Activated CD4-positive, alpha-beta T cell treated with anti-CD3 and anti-CD28 coated beads, Interleukin-2, amount 10 ng/mL, durations not matched to agents 7 days and 5 days (primary cell): ENCODE measurements at places on chromosomes 7 and 10. TPM values are rescaled to one million over a fixed set of nuclear protein-coding genes. Genes with fewer than 3 reads are reported as not detected.

DNA sequence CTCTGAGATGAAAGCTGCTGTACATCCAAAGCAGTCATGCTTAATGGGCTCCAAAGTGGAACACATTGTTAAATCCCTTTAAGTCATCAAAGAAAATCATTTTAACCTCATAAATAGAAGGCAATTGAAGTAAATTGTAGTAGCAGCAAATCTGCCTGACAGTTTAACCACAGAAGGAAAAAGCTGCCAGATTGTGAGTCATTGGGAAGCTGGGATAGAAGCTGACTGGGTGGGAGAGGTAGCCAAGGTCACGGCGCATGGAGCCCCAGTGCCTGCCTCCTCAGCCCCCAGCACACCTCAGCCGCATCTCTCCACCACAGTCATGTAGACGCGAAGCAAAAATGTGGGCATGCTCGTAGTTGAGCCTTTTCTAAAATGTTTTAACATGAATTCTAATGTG is 44.0 kb downstream of the TARP start:
- peaks cover 58% of the 10 kb centered on the region for H3K4me1 ChIP-seq
- no peak overlapping the region for H3K27ac ChIP-seq
- H3K27me3 ChIP-seq = no peaks in the 10 kb centered on the region
- H3K4me3 ChIP-seq = no peak overlapping the region

- H3K27ac ChIP-seq = no peak overlapping the region
- peaks cover 37% of the 10 kb centered on the region for H3K27me3 ChIP-seq
- peak; percentile 45 for DNase-seq
- H3K4me1 ChIP-seq = peaks cover 3% of the 10 kb centered on the region
These were observed 83.8 kb downstream of the BMS1 start for GRCh38 chr10:42866115-42866995.

GRCh38 chr10:29950391-29950790 is 109.0 kb downstream of the JCAD start:
- no peaks in the 10 kb centered on the region for H3K36me3 ChIP-seq
- H3K27me3 ChIP-seq = no peaks in the 10 kb centered on the region
- no peak for DNase-seq

DNA sequence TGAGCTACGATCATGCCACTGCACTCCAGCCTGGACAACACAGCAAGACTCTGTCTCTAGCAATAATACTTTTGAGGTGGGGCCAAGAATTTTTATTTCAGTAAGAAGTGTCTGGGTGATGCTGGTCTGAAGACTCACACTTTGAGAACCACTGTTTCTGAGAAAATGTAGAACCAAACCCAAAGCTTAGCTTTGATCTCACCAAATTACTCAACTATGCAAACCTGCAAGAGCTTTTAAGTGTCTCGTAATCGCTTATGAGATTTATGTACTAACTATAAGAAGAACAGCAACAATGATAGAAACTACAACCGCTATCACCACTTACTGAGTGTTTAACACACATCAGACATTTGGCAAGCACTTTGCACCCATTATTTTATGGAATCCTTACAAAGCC is 29.5 kb downstream of the APBB1IP start:
- no peak for DNase-seq
- peaks cover 84% of the 10 kb centered on the region for H3K4me1 ChIP-seq
- H3K27ac ChIP-seq = peak overlapping the region; percentile 76
- peak overlapping the region; percentile 26 for H3K4me3 ChIP-seq
- peaks cover 66% of the 10 kb centered on the region for H3K36me3 ChIP-seq

- peaks cover 11% of the 10 kb centered on the region for H3K27me3 ChIP-seq
- DNase-seq = no peak
- no peak overlapping the region for H3K27ac ChIP-seq
- H3K4me3 ChIP-seq = no peak overlapping the region
- peaks cover 11% of the 10 kb centered on the region for H3K4me1 ChIP-seq
These were observed 4.9 kb upstream of the YKT6 start for GRCh38 chr7:44195889-44196288.

GRCh38 chr7:157493017-157493416 is 156.2 kb downstream of the DNAJB6 start:
- peaks cover 50% of the 10 kb centered on the region for H3K4me1 ChIP-seq
- H3K4me3 ChIP-seq = no peak overlapping the region
- H3K27me3 ChIP-seq = peaks cover 26% of the 10 kb centered on the region
- H3K27ac ChIP-seq = peak overlapping the region; percentile 42
- DNase-seq = no peak

- no peaks in the 10 kb centered on the region for H3K27me3 ChIP-seq
- peaks cover 3% of the 10 kb centered on the region for H3K36me3 ChIP-seq
- no peak for DNase-seq
- peak overlapping the region; percentile 96 for H3K27ac ChIP-seq
- peaks cover 32% of the 10 kb centered on the region for H3K4me1 ChIP-seq
These were observed 92.8 kb upstream of the INSIG1 start for GRCh38 chr7:155204744-155205367.

- H3K4me1 ChIP-seq = no peaks in the 10 kb centered on the region
- no peaks in the 10 kb centered on the region for H3K36me3 ChIP-seq
- no peak overlapping the region for H3K27ac ChIP-seq
- H3K27me3 ChIP-seq = no peaks in the 10 kb centered on the region
- H3K4me3 ChIP-seq = no peak overlapping the region
- no peak for DNase-seq
These were observed 277.6 kb upstream of the SORCS1 start for GRCh38 chr10:107442035-107442505.

DNA sequence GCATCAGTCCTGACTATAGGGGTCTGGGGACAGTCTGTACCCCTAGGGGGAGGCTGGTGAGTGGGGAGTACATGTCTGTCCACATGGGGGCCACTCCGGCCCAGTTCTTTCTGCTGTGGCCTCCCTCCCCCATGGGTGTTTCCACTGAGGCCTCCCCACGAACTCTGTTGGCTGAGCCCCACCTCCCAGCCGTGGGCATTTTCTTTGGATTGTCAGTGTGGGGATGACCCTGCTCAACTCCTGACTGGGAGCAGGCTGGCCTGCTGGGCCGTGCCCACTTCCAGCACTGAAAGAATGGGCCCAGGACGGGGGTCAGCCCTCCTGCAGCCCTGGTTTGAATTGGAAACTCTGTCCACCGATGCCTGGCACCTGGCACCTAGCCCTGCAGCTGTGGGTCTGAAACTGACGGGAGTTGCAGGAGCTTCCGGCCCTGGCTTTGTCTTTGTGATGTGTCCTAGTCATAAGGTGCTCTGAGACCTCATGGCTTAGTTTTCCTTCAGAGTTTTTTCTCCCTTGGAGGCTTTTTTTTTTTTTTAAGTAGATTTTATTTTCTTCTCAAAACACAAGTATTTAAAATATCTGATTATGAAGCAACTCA is 46.5 kb downstream of the LHPP start:
- H3K4me3 ChIP-seq = no peak overlapping the region
- H3K4me1 ChIP-seq = peaks cover 9% of the 10 kb centered on the region

DNA sequence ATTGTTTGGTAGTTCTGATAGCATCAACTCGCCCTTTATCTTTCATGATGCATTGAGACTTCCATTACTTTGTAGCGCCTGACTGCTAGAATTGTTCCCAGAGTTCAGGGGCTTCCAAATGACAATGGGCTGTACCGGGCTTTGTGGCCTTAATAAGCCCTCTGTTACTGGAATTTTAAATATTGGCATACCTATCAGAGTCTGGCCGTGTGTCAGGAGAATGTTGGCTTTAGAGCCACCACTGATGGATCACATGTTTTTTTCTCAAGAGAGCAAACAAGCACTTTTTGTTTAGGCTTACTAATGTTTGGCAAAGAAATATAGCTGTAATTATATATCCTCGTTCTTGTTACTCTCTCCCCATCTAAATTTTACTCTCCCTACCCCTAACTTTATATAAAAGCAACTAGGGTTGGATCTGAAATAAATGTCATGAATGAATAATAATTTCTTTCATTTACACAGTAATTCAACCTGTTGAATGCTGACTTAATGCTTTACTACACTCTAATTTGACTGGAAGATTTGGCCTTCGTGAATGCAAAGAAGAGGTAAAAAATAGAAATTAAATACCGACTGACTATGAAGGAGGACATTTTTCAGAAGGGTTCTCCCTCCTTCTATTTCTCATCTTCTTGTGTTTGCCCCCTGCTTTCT is 396.7 kb downstream of the AUTS2 start:
- DNase-seq = no peak
- H3K4me1 ChIP-seq = no peaks in the 10 kb centered on the region
- H3K36me3 ChIP-seq = no peaks in the 10 kb centered on the region
- H3K27me3 ChIP-seq = no peaks in the 10 kb centered on the region

The EXOC6 gene
- total RNA-seq = 13.6 TPM

The TRIM74 gene
- total RNA-seq = 1.5 TPM

The TFEC gene
- not detected for total RNA-seq

The NRF1 gene
- 28.7 TPM for total RNA-seq

The NEUROG3 gene
- total RNA-seq = not detected

The ADAM12 gene
- total RNA-seq = 0.45 TPM

The AKR1C8 gene
- total RNA-seq = 0.50 TPM

The PPP1R3C gene
- not detected for total RNA-seq

The PDE6C gene
- total RNA-seq = not detected

The RBP3 gene
- total RNA-seq = not detected

The PSD gene
- 1.6 TPM for total RNA-seq

The CYP3A4 gene
- not detected for total RNA-seq

The DLX6 gene
- total RNA-seq = not detected
